Frontal cortex (tissue), 4 donors: ENCODE measurements at places on chromosomes 7 and 10. TPM values are rescaled to one million over a fixed set of nuclear protein-coding genes. Genes with fewer than 3 reads are reported as not detected.

The MKX gene
- total RNA-seq: 1.6 TPM

- no peak for DNase-seq
Measured at GRCh38 chr10:99233000-99233688, 2.5 kb downstream of the HPSE2 start.

- no peak for DNase-seq
Measured at GRCh38 chr7:152180048-152180447, 154.6 kb downstream of the GALNT11 start.

GRCh38 chr10:93220296-93221170 is 146.8 kb downstream of the CYP26A1 start:
- no peak for DNase-seq

GRCh38 chr7:29574659-29575058 is 11.0 kb downstream of the PRR15 start:
- DNase-seq: no peak
